ENCODE measurements at places on chromosomes 5 and 9.

- no peak for DNase-seq
Measured at GRCh38 chr5:141430332-141431113, at the start of gene PCDHGA12. Gene PCDHGA12, plus strand, starts transcription at chr5:141430507. Its CDS starts 253 bp downstream, at chr5:141430760.

DNA sequence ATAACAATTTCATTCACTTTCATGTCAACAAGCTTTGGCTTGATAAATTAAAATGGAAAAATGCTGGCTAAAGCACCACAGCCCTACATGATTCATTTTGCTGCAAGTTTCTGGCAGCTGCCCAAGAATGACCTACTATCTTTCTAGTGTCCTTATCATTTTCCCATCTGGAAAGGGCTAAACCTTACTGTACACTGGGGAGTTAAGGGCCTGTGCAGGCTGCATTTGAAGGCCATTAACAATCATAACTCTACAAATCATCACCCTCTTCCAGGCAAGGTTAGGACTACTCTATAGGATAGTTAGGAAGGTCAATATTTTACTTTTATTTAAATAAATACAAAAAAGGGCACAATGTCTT is 579.7 kb upstream of the ZNF608 start:
- DNase-seq, result no peak

- DNase-seq, result no peak
Measured at GRCh38 chr5:78004559-78004958, 228.4 kb upstream of the TBCA start.

DNA sequence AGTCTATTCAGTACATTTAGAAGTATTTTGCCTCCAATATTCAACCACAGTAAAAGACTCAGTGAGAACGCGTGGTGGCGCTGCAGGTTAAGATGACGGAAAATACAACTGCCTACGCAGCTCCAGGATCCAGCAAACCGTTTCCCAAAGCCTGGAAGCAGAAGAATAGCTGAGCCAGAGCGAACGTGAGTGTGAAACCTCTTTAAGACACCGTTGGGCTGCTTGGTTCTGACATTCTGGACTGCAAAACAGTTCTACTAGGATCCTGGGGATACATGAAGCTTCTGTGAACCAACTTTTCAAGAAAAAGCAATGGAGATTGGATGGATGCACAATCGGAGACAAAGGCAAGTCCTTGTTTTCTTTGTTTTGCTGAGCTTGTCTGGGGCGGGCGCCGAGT is at the start of gene PCDHB16:
PCDHB16 (plus strand) TSS at position 140 of the 400 bp plus-strand sequence; CDS start at position 313, 173 bp downstream.
- no peak for DNase-seq

DNA sequence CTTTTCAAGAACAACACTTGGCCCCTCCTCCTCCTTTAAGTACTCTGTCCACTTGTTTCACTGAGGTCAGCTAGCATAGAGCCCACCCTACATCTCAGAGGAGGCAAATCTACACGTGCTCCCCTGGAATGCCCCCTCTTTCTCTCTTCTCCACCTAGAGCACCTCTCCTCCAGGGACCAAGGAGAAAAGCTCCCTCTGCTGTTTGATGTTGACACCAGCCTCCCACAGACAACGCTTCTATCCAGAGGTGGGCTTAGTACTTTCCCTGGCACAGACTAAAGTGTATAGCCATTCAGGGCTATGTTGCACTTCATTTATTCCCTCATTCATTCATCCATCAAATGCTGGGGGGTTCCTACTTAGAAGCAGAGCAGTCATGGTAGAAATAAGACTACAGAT is 68.2 kb upstream of the TAF1L start:
- no peak for DNase-seq
